ENCODE measurements at places on chromosomes 2 and 18.

DNA sequence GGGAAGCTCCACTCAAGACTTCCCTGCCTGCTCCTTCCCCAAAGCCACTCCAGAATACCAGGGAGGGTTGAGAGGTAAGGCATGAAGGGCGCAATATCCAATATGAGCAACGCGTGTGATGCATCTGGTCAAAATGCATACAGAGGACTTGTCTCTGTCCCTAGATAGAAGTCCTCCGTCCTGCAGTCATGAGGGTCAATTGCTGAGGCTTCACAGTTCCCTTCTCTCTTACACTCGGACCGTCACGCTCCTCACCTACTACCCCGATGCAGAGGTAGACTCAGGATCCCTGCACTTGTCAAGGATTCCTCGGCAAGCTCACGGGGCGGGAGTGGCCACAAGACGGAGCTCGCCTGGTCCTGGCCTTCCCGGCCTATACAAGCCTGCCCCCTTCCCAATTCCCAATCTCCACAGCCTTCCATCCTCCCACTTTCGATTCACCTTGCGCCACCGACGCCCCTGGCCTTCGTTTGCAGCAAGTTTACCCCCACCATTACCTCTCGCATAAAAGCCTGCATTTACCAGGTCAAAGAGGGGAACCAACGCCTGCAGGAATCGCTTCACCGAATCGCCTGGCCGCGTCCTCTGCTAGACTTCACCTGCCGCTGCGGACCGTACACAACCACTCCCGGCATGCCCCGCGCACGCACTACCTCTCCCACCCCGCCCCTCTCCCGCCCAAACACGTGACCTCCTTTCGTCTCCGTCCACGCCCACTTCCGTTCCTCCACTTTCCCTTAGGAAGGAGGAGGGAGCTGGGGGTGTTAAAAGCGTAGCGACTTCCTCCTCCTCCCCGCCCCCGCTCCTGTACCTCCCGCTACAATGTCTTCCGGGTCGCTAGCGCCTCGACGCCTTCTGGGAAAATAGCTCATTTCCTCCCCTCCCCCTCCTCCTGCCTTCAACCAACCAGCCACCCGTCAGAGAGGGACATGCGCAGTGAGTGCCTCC lies at the start of gene ORC4:
TSS of gene ORC4 (minus strand) at position 627 of the 948 bp plus-strand sequence. CDS start 44,779 bp downstream, outside the sequence.
- peak; percentile 100 for DNase-seq

GRCh38 chr2:32516567-32516966 lies 111.3 kb upstream of the TTC27 start:
- no peak for DNase-seq

GRCh38 chr2:152222975-152223637 lies 47.5 kb upstream of the STAM2 start:
- peak; percentile 97 for DNase-seq

DNA sequence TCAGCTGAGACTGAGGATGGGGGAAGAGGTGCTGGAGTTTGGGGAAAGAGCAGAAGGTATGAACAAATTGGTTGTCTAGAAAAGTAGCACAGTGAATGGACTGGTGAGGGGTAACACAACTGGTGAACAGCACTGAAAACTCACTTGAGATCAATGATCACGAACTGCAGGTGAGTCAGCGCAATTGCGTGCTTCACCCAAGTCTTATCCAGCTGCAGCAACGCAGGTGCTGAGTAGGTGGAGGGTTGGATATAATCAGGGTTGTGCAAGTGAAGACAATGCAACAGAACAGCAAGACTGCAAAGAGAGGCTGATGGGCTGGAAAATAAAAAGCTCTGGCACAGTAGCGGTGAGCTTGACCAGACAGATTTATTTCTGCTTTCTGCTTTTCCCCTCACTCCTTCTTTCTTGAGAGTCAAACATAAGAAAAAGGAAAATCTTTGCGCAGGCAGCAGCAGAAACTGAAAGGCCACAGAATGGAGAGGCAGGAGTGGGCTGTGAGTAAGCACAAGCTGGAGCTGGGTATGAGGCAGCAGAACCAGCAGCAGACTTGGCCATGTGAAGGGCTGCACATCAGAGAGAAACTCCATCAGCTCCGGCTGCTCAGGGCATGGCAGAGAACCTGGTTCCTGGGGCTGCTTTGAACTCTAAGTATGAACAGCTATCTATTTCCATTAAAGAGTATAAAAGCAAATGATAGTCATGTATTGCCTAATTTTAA lies 99.4 kb upstream of the ARL5A start:
- no peak for DNase-seq

DNA sequence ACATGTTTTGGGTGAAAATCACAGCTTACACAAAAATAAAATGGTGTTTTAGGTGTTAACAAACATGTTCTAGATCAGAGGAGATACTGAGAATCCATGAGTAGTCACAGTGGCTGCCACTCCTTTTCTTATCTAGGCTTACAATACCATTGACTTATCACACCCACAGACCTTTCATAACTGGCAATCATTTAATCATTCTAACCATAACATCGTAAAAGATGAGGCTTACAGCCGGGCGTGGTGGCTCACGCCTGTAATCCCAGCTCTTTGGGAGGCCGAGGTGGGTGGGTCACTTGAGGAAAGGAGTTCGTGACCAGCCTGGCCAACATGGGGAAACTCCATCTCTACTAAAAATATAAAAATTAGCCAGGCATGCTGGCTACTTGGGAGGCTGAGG lies 18.8 kb upstream of the SERPINB5 start:
- no peak for DNase-seq

DNA sequence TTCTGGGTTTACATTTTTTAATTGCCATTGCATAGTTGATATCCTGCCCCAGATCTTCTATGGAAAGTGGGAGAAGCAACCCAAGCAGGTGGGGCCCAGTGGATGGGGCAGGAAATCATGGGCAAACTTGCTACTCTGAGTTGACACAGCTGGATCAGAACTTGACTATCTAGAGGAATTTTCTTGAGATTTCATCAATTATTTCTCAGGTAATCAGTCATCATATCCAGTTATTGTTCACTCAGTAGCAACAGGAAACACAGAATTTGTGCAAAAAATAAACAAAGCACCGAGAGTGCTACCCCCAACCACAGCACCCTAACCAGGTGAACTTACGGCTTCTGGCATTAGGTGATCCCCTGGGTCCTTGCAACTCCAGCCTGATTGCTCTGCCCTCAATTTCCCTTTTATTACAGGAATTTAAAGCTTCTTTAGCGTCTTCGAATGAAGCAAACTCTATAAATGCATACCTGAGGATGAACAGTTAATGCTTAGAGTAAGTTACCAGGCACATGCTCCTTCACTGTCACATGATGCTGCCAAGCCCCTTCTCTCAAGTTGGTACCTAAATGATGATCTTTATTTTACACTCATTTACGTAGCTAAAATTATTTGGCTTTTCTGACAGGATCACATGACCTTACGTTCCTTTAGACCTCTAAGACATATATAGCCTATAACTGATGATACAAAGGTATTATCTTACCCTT lies 7.8 kb downstream of the NCL start:
- DNase-seq = no peak

- DNase-seq = no peak
These were observed 133.5 kb downstream of the TMEM182 start for GRCh38 chr2:102895376-102895775.

DNA sequence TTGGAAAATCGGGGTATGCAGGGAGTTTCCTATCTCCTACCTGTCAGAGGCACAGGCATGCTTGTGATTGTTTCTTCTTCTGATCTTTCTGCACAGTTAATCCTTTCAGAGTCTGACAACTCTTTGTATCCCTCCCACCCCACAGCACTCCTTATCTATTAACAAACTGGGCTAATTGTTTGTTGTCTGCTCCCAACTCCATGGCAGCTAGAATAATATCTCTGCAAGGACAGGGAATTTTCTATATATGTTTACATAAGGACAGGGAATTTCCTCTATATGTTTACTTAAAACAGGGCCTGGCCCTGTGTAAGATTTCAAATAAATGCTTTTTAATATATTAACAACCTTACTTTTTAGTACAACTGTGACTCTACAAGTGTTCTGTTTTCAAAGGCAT lies 36.0 kb upstream of the VRK2 start:
- no peak for DNase-seq

DNA sequence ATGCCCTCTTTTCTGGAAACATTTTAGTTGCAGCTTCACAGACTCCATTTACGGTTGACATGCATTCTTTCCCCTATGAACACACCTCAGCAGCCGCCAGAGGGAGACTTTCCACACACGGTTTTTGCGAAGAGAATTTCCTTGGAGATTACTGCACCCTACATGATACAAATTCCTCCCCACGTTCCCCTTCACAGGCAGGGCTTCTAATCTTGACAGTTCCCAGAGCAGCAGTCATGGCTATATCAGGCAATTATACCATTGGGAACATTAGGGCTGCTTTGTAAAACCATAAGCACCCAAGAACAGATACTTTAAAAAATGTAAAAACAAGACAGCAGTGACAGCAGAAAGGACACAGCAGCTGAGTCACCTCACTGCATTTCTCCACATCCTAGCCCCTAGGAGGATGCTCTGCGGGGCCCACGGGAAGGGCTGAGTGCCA lies 253.8 kb downstream of the TGIF1 start:
- peak; percentile 87 for DNase-seq

GRCh38 chr2:73972846-73973245 lies 11.9 kb upstream of the TET3 start:
- DNase-seq = no peak

DNA sequence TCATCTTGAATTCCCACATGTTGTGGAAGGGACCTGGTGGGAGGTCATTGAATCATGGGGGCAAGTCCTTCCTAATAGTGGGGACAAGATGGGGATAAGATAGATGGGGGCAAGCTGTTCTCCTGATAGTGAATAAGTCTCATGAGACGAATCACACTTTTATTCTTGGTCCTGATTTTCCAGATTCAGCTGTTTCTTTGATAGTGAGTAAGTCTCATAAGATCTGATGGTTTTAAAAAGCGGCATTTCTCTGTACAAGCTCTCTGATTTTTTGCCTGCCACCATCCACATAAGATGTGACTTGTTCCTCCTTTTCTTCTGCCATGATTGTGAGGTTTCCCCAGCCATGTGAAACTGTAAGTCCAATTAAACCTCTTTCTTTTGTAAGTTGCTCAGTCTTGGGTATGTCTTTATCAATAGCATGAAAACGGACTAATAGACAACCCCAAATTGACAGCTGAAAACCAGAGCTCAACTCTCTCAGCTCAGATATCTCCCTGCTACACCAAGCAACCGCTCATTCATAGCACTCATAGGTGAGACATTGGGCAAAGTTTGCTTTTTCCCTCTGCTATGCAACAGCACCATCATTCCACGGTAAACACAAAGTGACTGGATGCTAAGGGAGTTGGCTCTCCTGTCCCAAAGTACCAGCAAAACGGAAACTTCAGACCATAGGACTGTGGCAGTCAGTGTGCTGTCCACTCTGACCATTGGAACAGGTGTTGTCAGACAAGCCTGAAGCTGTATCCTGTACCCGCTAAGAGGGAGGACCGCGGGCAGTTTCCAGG lies 44.9 kb upstream of the TBC1D8 start:
- no peak for DNase-seq

- DNase-seq = no peak
These were observed 9.1 kb downstream of the ITM2C start for GRCh38 chr2:230873661-230874401.

DNA sequence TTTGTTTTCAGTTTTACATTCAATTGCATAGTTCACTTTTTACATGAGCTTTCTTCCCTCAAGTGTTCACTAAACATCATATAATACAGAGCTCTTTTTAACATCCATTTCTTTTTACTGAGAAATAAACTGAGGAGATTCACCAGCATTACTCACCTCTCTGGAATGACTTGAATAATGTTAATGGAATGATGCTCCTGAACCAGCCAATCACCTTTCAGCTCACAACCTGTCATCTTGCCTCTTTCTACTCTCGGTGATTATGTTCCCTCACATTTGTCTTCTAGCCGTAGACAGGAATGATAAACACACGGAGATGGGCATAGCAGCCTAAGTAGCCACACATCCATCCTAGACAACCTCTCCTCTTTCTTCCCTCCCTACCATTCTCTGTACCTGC lies 301.7 kb downstream of the PAX3 start:
- peak; percentile 88 for DNase-seq

GRCh38 chr2:18987592-18988073 lies 370.8 kb downstream of the OSR1 start:
- peak; percentile 88 for DNase-seq

GRCh38 chr2:174761837-174762236 lies 2.4 kb downstream of the CHRNA1 start:
- no peak for DNase-seq

DNA sequence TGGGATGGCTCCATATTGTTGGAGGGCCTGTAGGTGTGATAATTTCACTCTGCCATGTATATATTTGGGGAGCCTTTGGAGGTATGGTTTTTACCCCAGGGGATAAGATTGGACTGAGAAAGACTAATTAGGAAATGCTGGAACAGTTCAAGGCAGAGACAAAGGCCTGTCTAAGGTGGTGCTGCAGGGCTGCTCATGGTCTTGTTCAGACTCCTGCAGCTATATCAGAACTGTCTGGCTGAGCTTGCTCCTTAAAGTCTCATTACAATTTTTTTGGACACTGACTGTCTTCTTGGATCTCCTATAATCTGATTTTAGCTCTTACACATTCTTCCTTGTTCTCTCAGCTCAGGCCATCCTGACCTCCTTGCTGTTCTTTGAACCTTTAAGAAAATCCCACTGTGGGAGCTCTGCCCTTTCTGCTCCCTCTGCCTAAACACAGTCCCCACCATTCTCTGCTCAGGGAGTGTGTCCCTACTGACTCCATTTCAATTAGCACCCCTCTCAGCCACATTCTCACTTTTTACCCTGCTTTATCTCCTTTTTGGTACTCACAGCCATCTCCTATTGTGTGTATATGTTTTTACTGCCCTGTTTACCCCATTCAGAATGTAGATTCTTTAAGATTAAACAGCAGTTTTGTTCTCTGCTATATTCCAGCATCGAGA lies 468.7 kb upstream of the FANCL start:
- DNase-seq = no peak

- peak; percentile 92 for DNase-seq
These were observed 405 bp downstream of the SP3 start for GRCh38 chr2:173964565-173965371.

DNA sequence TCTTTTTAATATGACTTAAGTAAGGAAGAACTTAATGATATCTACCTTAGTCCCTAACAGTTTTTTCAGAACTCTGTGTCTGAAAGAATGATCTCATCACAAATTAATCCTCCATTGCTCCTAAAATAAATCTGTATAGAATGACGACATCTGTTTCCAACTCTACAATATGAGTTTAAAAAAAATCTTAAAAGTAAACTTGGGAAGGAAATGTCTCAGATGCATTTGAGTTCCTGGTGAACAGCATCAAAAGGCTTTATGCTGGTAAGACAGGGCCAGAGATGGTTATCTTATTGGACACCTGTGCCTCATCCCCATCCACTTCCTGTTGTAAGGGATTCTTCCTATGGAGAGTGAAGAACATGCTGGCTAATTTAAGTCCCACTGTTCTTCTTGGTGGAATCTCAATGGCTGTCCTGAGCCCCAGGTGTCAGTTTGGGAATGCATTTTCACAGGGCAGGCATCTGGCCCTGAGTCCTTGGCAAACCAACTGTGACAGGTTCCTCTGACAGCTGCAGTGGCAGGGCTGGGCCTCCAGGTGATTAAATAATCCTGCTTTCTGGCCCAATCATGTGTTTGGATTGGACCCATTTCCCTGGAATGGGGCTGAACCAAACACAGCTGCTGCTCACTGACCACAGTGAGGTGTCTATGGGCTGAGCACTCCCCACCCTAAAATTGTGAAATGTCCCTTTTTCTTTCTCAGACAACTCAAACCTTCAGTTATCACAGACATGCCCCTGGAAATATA lies 12.9 kb upstream of the NCKAP5 start:
- no peak for DNase-seq

- DNase-seq = peak; percentile 26
These were observed 56.6 kb downstream of the TRPM8 start for GRCh38 chr2:233973786-233974185.

Measured in astrocyte of the hippocampus (primary cell).